ENCODE measurements at places on chromosomes 2 and 18.

GRCh38 chr2:8378016-8378810, 303.6 kb upstream of the ID2 start:
- DNase-seq, result no peak

DNA sequence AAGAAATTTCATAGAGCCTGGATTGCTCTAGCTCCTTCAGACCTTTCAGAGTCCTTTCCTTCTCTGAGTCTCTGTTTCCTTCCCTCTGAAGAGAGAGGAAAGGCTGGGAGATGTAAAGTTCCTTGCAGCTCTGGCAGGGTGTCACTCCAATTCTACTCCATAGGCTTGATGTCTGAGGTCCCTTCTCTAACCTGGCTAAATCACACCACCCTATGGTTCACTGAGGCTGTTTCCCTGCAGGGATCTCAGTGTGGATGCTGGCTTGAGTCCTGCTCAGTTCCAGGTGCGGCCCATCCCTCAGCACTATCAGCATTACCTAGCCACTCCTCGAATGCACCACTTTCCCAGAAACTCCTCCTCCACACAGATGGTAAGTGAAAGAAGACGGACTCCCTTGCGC, 209.7 kb downstream of the LOXHD1 start:
- no peak for DNase-seq

GRCh38 chr2:105712166-105712915, 32.4 kb upstream of the NCK2 start:
- peak; percentile 87 for DNase-seq

- peak; percentile 69 for DNase-seq
These were observed 2.0 kb downstream of the BCL11A start for GRCh38 chr2:60551240-60552077.

- no peak for DNase-seq
These were observed 180.3 kb downstream of the ZBTB7C start for GRCh38 chr18:48228841-48229240.

- DNase-seq, result no peak
These were observed 77.2 kb downstream of the TLK1 start for GRCh38 chr2:171083451-171083850.

DNA sequence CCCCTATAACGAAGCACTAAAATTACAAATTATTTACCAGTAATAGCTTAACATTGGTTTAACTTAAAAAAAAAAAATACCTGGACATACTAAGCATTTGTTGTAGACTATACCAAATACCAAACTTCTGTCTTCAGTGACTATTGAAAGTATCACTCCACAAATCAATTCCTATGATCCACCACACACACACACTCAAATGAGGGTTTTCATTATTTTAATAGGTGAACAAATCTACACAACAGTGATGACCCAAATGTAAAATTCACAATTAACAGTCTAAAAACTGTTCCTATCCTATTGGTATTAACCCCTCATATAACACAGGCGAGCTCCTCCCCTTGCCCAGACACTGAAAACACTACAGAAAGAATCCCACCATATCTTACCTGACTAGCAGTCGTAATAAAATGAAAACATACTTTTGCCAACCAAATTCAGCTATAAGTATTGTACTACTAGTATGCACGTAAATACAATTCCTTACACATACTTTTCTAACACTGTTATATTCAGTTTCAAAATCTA, 2.5 kb downstream of the SP3 start:
- no peak for DNase-seq

Measured in fibroblast of upper back skin (primary cell).